Subcutaneous preadipocyte (primary cell): ENCODE measurements at places on chromosomes 2 and 18. TPM values are rescaled to one million over a fixed set of nuclear protein-coding genes. Genes with fewer than 3 reads are reported as not detected.

The MBOAT2 gene
- 16.2 and 19.9 TPM in 2 replicates for total RNA-seq

The FMNL2 gene
- 38.2 and 83.5 TPM in 2 replicates for total RNA-seq

The SERPINB13 gene
- not detected in 2 replicates for total RNA-seq

The SETBP1 gene
- 2.7 and 4.8 TPM in 2 replicates for total RNA-seq

The LIMS3 gene
- 0.20 and 2.2 TPM in 2 replicates for total RNA-seq

The GBX2 gene
- under 0.01 TPM in 1 of 2 replicates, not detected in the other for total RNA-seq

The PTH2R gene
- total RNA-seq = 0.20 and 0.37 TPM in 2 replicates

The TCF23 gene
- total RNA-seq = not detected in 2 replicates

The ASB18 gene
- total RNA-seq = not detected in 2 replicates

The FAM237A gene
- total RNA-seq = not detected in 2 replicates

The DNAJC5G gene
- not detected in 2 replicates for total RNA-seq

The SLC4A5 gene
- under 0.01 and 1.5 TPM in 2 replicates for total RNA-seq

The VSNL1 gene
- 0.20 TPM in 1 of 2 replicates, not detected in the other for total RNA-seq

The SMYD1 gene
- total RNA-seq = not detected in 2 replicates

The SPP2 gene
- total RNA-seq = not detected in 2 replicates

The SCN2A gene
- under 0.01 and 0.20 TPM in 2 replicates for total RNA-seq

The NYAP2 gene
- total RNA-seq = not detected in 2 replicates

The FAM168B gene
- total RNA-seq = 44.8 and 73.3 TPM in 2 replicates

The ABCG5 gene
- total RNA-seq = not detected in 2 replicates

The ELOA2 gene
- not detected in 2 replicates for total RNA-seq

The CREG2 gene
- under 0.01 and 0.78 TPM in 2 replicates for total RNA-seq

The ALPG gene
- not detected in 2 replicates for total RNA-seq

The PAIP2B gene
- total RNA-seq = 0.20 and 0.37 TPM in 2 replicates

The ZNF385B gene
- total RNA-seq = under 0.01 and 0.37 TPM in 2 replicates
